Hippocampal formation (tissue), 2 donors: ENCODE measurements at places on chromosomes 4 and X.
A peak's percentile ranks its signal among the peaks of the same experiment; 100 is the strongest.

- DNase-seq = no peak
Observed at GRCh38 chr4:6845027-6845426, 62.5 kb downstream of the KIAA0232 start.

- DNase-seq = no peak
Observed at GRCh38 chr4:65973186-65973585, 302.9 kb upstream of the EPHA5 start.

GRCh38 chrX:19630228-19630627 lies 114.9 kb upstream of the MAP3K15 start:
- no peak for DNase-seq

GRCh38 chrX:118824173-118824730 lies 628 bp downstream of the ZCCHC12 start:
- DNase-seq = no peak

GRCh38 chr4:37936889-37937498 lies 23.2 kb upstream of the PTTG2 start:
- no peak for DNase-seq

- DNase-seq = no peak
Observed at GRCh38 chrX:153803211-153804099, 9.0 kb downstream of the SSR4 start.

- DNase-seq = no peak
Observed at GRCh38 chrX:32687379-32687778, 524.0 kb downstream of the DMD start.

GRCh38 chr4:20178902-20179576 lies 72.7 kb upstream of the SLIT2 start:
- DNase-seq = no peak

GRCh38 chr4:2831611-2832308 lies 11.9 kb upstream of the ADD1 start:
- no peak for DNase-seq

- no peak for DNase-seq
Observed at GRCh38 chrX:78104447-78105176, 564 bp downstream of the PGK1 start.

DNA sequence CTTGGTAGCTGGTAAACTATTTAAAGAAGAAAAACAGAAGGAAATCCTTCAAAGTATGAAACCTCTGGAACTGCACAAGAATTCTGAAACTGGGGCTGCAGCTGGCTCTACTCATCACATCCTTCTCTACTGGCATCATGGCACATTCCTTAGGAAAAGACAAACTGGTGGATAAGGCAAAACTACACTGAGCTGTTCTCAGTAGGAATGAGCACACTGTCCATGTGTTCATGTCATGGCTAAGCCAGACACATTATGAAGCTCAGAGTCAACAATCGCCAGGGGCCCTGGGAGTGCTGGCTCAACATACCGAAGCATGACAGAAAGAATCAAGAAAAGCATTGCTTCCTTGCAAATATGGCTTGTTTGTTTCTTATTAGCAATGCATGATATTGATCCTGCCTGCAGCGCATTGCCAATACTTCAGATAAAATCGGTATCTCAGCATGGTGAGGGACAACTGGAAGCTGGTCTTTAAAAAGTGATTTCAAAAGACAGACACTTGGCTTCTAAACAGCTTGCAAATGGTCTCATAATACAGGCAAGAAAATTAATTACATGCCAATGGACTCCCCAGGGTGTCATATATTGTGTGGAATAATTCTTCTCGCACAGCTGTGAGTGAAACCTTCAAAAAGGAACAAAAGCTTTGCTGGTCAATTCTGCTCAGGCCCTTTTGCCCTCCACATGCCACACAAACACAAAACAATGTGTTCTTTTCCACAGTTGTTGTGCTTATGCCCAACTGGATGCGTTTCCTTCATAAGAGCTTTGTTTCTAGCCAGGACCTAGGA lies 300.2 kb upstream of the VCX start:
- DNase-seq = no peak

DNA sequence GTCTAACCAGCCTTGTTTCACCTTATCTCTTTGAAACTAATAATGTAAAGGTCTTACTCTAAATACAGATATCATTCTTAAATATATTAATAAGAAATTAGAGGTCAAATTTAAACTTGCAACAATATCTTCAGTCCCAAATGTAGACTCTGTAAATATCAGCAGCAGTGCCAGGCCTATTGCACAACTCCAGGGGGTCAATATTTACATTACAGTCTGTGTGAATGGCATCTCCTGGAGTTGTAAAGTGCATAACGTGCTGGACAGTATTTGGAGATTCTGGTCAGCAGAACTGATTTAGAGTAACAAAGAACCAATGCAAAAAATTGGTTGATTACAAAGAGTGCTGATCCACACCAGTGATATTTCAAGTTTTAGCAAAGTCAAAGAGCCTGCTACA lies 1225.9 kb downstream of the PCDH19 start:
- DNase-seq = no peak

DNA sequence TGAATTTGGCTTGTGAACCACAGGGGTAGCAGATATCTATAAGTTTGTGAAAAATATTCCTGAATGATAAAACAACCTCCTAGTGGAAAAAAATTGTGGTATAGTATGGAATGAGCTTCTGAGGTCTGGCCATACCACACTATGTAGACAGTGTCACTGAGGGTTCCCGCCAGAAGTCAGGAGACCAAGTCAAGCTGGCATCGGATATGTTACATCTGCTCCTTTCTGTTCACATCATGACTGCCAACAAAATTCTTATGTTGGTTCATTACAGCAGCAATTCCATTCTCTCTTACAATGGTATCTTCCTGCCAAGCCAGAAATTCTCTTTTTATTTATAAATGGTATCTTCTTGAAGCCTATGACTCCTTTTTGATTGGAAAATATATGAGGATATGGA lies 273.0 kb downstream of the PPP3CA start:
- no peak for DNase-seq

DNA sequence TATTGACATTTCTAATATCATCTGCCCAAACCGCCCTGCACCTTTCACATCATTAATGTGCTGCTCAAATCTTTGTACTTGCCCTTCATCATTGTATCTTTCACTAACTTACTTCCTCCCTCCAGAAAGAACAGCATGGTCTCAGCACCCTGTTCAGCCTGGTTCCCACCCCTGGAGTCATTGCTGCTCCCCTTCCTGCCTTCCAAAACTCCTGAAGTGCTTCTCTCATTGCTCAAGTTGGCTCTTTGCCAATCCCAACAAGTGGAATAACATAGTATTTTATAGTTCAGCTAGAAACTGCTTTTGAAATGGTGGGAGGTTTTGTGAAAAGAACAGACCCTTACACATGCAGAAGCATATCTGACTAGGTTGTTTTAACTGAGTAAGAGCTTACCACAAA lies 14.0 kb upstream of the TTC29 start:
- no peak for DNase-seq

GRCh38 chr4:151236036-151236435 lies 40.9 kb upstream of the PRSS48 start:
- DNase-seq = no peak

DNA sequence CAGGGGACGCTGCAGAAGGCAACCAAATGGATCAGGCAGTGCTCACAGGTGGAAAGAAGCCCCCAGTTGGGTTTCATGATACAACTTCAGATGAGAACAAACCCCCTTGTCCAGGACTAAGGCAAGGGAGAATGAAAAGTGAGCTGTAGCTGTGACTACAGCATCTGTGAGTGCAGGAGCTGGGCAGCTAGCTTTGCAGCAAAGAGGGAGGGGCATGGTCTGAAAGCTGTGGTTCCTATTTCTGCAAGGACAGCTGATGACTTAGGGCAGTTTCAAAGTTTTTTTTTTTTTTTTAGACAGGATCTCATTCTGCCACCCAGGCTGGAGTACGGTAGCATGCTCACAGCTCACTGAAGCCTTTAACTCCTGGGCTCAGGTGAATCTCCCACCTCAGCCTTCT lies 1317.4 kb upstream of the DIAPH2 start:
- no peak for DNase-seq

DNA sequence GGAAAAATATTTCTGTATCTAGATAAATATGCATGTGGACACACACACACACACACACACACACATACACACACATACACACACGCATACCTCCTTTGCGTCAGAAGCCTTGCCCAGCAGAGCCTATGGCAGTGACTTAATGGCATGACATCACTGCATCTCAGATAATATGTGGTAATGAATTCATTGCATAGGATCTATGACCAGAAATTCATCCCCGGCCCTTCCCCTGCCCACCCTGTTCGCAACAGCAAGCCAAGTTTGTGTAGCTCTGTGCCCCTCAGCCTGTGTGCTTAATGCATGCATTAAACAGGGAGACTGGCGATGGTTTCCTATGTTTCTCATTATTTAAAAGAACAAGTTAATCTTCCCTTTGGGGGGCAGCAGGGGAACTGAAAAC lies 120.7 kb downstream of the NKX6-1 start:
- DNase-seq = no peak

DNA sequence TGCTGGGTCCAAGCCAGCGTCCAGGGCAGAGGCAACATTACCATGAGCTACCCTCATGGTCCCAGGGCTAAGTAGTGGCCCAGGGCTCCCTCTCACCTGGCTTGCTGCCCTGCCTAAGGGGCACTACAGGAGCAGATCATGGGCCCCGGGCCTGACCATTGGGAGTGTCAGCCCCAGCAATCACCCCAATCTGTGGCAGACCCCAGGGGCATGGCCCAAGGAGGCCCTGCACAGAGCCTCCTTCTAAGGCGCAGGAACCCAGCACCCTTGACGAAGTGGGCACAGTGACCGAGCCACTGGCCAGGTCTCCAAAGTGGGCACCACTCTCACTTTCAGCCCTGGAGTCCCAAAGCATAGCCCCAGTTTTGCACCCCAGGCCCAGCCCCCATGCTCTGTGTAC lies 667.1 kb downstream of the SH3BGRL start:
- no peak for DNase-seq

DNA sequence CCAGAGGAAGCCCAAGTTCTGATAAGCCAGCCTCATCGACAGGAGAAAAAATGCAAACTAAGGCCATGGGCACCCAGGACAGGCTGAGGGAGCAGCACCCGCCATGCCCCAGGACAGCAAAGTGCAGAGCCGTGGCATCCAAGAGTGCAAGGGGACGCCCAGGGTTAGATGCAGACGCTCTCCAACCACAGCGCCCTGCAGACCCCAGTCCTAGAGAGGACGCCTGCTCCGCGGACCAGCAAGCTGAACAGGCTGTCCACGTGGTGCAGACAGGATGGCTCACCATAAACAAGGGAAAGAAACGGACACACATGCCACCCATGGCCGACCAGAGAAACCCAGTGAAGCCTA lies 32.6 kb downstream of the GAK start:
- no peak for DNase-seq

DNA sequence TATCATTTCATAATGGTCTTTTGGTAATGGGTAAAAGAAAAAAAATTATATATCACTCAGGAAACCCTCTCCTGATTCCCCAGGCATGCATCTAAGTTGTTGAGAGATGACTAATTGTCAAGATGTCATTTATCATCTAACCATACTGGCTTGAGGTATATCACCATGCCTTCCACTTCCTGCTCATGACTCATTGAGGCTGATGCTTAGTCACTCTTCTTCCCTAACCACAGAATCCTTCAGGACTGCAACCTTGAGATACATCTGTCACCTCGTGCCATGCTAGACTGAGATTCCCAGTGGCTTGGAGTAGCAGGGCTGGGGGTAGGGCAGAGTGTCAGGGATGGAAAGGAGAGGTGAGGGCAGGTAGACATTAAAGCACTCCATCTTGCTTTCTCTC lies 782.5 kb upstream of the INTU start:
- DNase-seq = no peak

DNA sequence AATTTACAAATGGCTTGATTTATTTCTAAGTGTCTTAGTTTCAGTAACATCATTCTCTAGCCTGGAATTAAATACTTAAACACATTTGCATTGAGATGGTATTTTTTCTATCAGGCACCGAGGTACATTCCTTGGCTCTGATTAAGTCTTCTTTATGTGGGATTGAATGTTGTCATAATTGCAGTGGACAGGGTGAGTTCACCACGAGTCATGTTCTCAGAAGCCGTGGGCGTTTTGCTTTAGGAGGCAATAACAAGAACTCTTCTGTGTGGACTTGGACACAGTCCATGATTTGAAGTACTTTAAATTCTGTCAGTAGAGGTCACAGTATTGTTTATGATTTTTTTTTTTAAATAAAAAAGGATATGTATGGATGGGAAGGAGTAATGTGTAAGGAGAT lies 57.1 kb upstream of the EFHC2 start:
- DNase-seq = no peak

DNA sequence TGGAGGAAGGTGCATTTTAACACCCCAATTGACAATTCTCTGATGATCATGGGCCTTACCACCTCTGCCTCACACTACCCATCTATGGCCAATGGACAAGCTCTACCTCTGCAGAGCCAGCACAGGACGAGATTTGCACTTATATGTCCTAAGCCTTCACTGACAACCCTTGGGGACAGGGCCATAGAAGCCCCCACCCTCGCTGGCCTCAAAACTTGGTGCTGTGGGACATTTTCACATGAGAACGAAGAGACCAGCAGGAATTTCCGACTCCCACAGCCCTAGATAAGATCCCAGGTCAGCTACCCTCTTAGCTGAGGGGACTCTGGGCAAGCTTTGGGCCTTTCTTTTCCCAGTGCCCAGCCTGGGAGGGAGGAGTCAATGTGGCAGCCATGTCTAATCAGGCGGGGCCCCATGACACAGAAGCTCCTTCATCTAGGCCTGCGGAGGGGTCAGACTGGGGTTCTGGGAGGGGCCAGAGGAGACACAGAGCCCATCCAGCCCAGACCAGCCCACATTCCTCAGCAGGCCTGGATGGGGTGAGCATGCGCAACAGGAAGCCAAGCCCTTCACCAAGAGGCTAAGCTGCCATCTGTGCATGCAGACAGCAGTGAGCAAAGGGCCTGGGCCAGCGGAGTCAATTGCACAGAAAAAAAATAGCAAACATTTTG lies 12.1 kb downstream of the PJA1 start:
- DNase-seq = peak; percentile 68

DNA sequence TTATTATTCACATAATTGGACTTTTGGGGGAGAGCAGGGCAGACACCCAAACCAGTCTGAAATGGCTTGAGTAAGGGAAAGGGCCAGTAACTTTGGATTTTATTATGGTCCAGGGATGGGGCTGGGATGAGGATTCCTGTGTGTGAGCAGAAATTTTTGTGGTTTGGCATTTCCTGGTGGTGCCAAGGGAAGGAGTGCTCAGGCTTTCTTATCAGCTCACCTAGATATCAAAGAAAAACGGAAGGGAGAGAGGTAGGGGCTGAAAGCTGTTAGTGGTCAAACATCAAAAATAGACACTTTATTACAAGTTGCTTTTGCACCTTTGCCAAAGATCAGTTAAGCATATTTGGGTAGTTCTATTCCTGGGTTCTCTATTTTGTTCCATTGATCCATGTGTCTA lies 128.5 kb upstream of the DIPK2B start:
- no peak for DNase-seq

- DNase-seq = no peak
Observed at GRCh38 chr4:163673848-163674697, 179.6 kb downstream of the TMA16 start.

DNA sequence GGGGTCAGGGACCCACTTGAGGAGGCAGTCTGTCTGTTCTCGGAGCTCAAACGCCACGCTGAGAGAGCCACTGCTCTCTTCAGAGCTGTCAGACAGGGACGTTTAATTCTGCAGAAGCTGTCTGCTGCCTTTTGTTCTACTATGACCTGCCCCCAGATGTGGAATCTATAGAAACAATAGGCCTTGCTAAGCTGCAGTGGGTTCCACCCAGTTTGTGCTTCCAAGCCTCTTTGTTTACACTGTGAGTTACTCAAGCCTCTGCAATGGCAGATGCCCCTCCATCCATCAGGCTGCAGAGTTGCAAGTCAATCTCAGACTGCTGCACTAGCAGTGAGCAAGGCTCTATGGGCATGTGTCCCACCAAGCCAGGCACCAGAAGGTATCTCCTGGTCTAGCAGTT lies 158.1 kb downstream of the DTHD1 start:
- no peak for DNase-seq

- no peak for DNase-seq
Observed at GRCh38 chr4:54107951-54108748, 8.2 kb downstream of the GSX2 start.
